ENCODE measurements at places on chromosomes 2 and 18.
A peak's percentile ranks its signal among the peaks of the same experiment; 100 is the strongest.

DNA sequence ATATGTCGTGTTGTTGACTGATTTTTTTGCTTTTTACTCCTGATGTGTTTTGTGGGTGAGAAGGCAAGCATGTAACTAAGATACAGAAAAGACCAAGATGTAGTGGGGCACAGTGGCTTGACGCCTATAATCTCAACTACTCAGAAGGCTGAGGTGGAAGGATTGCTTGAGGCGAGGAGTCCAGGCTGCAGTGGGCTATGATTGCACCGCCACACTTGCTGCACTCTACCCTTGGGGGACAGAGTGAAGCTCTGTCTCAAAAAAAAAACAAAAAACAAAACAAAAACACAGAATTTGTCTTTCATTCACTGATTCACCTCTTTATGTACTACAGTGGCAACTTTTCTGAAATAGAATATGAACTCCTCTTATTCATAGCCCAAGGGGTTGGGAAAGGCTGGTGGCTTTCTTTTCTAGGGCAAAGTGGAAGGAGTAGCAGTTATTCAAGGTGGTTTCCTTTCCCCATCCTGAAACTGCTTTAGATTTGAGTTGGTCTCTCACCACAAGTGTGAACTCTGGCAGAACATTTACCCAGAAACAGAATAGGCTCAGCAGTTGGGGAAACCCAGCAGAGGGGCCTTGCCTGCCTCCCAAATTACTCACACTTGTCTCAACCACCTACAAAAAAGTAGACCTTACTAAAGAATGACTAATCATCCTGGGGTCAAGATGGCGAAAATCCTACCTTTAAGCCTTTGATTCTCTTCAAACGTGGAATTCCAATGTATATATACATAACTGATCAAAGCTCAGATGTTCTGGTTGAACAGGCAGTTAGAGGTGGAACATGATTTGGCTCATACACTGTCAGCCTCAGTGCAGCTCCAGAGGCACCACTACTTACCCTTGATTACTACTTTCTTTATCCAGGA lies 6.5 kb downstream of the TANK start:
- peak; percentile 35 for DNase-seq

DNA sequence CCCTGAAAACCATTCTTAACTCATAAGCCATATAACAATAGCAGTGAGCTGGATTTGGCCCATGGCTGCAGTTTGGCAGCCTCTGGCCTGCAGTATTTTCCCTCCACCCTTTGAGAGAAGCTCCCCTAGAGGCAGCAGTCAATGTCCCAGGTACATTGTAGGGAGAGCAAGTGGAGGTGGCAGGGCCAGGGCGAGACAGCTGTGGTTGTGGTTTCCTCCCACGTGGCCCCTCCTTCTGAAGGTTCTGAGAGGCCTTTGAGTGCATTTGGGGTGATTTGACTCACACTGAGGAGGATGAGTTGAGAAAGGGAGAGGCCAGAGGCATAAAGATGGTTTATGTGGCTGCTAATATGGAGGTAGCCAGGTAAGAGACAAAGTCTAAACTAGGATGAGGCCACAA lies 45.5 kb upstream of the LDAH start:
- peak; percentile 8 for DNase-seq

- DNase-seq, result no peak
Measured at GRCh38 chr2:179180242-179180641, 84.4 kb downstream of the SESTD1 start.

- no peak for DNase-seq
Measured at GRCh38 chr2:148167855-148168254, 147.0 kb downstream of the MBD5 start.

- DNase-seq, result no peak
Measured at GRCh38 chr2:237319086-237319820, 94.7 kb downstream of the COL6A3 start.

DNA sequence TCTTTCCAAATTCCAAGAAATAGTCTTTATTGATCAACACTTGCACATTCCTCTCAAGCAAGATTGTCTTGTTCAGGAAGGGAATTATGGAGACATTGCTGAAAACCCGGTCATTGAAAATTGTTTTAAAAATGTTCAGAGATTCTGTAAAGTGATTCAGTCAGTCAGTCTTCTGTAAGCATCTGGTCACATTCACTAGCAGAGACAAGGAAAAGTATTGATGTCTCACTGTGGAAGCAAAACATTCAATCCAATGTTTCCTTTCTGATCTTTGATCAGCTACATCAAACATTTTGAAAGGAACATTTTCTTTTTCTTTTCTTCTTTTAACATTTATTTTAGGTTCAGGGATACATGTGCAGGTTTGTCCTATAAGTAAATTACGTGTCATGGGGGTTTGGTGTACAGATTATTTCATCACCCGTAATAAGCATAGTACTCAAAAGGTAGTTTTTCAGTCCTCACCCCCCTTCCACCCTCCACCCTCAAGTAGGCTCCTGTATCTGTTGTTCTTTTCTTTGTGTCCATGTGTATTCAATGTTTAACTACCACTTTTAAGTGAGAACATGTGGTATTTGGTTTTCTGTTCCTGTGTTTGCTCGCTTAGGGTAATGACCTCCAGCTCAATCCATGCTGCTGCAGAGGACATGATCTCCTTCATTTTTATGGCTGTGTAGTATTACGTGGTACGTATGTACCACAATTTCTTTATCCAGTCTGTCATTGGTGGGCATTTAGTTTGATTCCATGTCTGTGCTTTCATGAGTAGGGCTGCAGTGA lies 61.2 kb downstream of the CTNNA2 start:
- DNase-seq, result no peak

DNA sequence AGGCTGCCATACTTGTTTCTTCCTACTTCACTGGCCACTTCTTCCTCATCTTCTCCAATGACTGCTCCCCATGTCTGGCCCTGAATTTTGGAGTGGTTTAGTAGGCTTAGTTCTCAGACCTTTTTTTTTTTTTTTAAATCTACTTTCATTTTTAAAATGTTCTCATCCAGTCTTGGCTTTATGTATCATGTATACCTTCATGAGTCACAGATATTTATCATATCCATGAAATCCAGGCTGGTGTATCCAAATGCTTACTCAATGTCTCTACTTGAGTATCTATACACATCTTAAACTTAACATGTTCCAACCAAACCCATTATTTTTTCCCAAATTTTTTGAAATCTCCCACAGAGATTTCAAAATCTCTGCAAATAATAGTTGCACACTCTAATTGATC lies 26.3 kb upstream of the CFAP36 start:
- DNase-seq, result no peak

DNA sequence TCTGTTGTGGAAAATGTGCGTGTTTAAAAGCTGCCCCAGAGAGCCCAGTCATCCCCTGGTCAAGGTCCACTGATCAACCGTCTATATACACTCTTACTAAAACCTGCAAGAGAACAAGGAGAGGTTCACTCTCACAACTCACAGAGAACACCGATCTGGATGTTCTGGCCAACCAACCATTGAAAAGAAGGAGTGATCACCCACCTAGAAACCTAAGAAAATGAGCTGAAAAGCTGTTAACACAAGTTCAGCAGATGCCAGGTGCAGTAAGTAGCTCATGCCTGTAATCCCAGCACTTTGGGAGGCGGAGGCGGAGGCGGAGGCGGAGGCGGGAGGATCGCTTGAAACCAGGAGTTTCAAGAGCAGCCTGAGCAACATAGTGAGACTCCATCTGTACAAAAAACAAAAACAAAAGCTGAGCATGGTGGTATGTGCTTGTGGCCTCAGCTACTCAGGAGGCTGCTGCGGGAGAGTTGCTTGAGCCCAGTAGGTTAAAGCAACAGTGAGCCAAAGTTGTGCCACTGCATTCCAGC lies 14.5 kb downstream of the ATG16L1 start:
- no peak for DNase-seq

DNA sequence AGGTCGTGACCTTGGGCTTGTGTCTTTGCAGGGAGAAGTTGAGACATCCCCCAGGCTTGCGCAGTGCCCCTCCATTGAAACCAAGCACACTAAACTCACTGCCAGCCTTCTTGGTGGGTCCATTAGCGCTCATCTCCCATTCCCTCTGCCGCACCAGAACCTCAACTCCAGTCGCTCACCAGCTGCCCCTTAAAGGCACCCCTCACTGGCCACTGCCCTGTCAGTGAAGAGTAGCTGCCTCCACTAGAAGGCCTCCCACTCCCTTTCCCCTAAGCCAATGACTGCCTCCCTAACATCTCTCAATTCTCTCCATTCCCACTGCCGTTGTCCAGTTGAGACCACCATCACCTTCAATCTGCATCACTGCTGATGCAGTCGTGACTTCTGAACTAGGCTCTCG lies 114.8 kb upstream of the EPC2 start:
- no peak for DNase-seq

GRCh38 chr2:230075988-230076631 lies 7.4 kb upstream of the SLC16A14 start:
- no peak for DNase-seq

GRCh38 chr2:34143149-34143548 lies 544.0 kb upstream of the FAM98A start:
- DNase-seq, result no peak

- no peak for DNase-seq
Measured at GRCh38 chr2:8015848-8016600, 665.8 kb upstream of the ID2 start.

Data from stimulated activated CD4-positive, alpha-beta T cell treated with anti-CD3 and anti-CD28 coated beads, Interleukin-15, amount 100 ng/mL, for 1 hour (primary cell).